Mesenchymal stem cell (in vitro differentiated cells and primary cell): ENCODE measurements at places on chromosomes 13 and 19.
A peak's percentile ranks its signal among the peaks of the same experiment; 100 is the strongest.

- DNase-seq = peak; percentile 87
Observed at GRCh38 chr19:47637550-47637949, 28.6 kb downstream of the BICRA start.

DNA sequence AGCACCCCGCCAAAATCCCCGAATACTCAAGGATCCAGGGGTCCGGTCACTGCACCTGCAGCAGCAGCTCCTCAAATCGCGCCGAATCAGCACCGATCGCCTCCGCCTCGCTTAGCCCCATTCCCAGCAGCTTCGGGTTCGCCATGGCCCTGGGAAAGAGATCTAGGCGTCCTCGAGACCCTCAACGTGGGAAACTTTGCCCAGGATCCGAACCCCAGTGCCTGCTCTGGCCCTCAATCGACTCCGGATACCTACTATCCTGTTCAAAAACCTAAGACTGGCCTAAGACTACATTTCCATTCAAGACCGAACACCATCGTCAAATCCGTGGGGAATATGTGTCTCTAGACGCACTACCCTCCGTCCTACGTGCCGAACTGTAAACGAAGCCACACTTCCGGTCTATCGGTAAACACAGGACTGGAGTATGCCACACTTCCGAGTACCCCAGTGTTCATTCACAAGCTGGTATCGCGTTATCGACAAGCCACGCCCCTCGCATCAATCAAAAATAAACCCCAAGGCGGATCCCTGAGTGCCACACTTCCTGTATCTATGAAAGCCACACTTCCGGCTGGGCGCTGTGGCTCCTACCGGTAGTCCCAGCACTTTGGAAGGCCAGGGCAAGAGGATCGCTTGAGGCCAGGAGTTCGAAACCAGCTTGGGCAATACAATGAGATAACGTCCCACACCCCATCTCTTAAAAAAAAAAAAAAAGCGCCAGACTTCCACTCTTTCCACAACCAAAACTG lies at the start of gene PIH1D1:
PIH1D1 (minus strand) TSS at position 385 of the 752 bp plus-strand sequence; CDS start at position 145, 240 bp downstream.
- DNase-seq = peak; percentile 100

GRCh38 chr13:22076658-22077057 lies 405.8 kb downstream of the FGF9 start:
- DNase-seq = no peak

DNA sequence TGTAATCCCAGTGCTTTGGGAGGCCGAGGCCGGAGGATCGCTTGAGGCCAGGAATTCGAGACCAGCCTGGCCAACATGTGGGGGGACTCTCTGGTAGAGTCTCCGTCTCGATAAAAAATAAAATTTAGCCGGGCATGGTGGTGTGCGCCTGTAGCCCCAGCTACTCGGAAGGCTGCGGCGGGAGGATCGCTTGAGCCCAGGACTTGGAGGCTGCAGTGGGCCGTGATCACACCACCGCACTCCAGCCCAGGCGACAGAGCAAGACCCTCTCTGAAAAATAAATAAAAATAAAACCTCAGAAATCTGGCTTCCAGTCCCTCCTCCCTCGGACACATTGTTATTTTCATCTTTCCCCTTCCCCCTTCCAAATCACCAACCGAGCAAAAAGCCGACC lies 332 bp downstream of the IRGQ start:
- no peak for DNase-seq

DNA sequence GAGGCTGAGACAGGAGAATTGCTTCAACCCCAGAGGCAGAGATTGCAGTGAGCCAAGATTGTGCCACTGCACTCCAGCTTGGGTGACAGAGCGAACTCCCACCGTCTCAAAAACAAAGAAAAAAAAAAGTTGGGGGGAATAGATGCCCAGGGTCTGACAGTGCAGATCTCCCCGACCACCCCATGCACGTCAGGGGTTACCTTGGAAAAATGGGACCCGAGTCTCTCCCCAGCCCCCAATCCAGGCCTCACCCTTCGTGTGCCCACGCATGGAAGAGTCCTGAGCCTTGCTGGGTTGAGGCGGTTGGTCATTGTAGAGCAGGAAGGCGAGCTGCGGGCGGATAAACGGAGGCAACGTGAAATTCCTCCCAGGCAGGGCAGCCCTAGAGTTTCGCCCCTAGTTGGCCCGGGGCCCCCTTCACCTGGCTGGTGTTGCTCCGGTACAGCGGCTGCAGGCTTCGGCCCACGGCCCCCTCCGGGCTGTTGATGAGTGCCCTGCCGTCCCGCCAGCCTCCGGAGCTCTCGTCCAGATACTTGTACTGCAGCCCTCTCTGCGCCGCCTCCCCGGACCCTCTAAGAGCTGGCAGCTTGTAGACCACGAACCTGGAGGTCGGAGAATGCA lies 588 bp downstream of the DNASE2 start:
- DNase-seq = no peak

- DNase-seq = peak; percentile 63
Observed at GRCh38 chr13:97030705-97031452, 36.6 kb upstream of the OXGR1 start.

DNA sequence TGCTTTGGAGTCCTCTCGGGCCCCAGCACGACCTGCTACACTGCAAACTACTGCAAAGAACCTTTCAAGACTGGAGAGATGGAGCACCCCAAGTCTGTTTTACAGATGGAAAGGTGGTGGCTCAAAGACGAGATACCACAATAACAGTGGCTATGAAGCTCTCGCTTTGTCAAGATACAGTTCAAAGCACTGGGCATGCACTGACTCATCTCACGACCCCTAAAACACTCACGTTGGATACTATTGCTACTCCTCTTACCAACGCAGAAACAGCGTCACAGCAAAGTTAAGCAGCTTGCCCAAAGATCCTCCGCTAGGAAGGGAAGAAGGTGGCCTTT lies 24.0 kb upstream of the LAIR1 start:
- no peak for DNase-seq

GRCh38 chr13:25463496-25463895 lies 91.7 kb downstream of the ATP8A2 start:
- DNase-seq = no peak

DNA sequence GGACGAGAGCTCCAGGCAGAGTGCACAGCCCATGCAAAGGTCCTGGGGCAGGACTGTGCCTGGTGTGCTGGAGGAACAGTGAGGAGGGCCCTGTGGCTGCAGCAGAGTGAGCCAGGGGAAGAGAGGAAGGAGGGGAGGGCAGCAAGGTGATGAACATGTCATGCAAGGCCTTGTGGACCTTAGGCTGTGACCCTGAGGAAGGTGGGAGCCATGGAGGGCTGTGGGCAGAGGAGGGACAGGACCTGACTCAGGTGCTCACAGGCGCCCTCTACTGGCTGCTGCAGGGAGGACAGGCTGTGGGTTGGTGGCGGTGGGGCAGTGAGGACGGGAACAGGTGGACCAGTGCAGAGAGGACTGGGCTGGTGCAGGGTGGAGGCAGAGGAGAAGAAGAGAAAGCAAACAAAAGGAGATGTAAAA lies 170.3 kb downstream of the PTPRS start:
- no peak for DNase-seq

- no peak for DNase-seq
Observed at GRCh38 chr13:65763811-65764210, 1466.3 kb downstream of the PCDH9 start.

- no peak for DNase-seq
Observed at GRCh38 chr19:39710333-39710890, 6.1 kb downstream of the LGALS14 start.

DNA sequence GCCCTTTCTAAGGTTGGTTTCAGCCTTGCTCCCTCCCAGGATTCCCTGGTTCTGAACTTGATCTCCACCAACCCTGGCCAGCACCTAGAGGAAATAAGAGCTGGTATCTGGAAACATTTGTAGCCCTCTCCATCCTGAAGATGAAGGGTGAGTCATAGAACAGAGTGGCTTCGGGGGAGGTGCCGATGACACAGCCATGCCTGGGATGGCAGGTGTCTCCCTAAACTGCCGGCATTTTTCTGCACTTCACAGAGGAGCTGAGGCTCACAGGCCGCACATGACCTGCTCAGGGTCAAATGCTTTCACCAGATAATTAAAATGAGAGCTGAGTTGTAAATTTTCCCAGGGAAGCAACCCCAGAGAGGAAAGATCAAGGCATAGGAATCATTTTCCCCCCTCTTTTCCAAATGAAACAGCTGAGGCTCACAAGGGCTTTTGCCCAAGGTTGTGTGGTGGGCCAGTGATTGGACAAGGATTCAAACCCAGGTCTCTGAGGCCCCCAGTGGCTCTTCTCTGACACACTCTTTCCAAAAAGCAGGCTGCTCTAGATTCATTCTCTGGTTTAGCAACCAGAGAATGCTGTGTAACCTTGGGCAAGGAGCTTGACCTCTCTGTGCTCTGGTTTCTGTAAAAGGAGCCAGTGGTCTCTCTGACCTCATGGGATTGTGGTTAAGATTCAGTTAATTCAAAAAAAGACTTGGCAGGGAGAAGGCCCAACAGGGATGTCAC lies 1.2 kb upstream of the SLC25A42 start:
- peak; percentile 40 for DNase-seq

DNA sequence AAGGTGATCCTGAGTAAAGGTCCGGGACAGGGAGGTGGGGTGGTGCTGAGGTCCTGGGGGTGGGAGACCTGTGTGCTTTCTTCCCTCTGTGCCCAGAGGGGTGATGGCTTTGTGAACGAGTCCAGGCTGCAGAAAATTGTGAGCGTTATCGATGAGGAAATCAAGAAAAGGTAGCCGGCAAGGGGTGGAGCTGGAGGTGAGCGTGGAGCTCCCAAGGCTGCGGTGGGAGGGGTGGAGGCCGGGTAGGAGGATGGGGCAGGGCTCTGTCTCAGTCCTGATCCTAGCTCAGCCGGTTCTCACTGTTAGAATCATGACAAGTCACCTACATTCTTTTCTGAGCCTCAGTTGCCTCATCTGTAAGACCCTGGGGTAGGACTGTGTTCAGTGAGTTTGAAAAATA lies 4.0 kb downstream of the SELENOV start:
- DNase-seq = no peak

DNA sequence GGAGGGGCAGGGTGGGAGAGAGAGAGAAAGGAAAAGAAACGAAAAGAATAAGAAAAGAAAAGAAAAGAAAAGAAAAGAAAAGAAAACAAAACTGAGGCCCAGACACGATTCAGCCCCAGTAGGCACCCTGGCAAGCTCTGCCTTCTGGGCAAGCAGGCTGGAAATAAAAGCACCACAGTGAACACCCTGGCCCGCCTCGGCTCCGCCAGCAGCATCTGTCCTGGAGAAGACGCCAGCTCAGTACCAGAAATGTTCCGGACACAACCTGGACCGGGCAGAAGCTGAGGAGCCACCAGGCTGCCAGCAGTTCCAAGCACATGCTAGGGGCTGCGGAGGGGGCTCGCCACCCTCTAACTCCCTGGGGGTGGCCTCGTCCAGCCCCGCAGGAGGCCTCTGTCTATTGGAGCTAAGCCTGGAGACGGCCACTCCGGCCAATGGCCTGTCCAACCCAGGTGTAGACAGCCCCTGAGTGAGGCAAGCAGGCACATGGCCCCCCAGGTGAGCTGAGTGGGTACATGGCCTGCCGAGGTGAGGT lies 11.4 kb upstream of the CPAMD8 start:
- DNase-seq = no peak

DNA sequence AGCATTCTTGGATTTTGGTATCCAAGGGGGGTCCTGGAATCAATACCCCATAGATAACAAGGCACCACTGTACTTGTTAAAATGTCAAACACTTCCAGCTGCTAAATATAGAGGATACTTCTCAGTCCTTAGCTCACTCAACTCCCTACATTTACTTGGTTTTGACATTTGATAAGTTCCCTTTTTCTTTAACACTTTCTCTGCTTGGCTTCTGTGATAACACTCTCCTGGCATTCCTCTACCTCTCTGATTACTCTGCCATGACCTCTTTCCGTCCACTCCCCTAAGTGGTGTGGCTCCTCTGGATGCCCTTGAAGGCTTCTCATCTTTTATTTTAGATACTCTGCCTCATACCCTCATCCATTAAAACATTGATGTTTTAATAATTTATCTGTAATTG lies 65.2 kb downstream of the MICU2 start:
- no peak for DNase-seq

GRCh38 chr13:79307866-79308298 lies 98.2 kb downstream of the RBM26 start:
- DNase-seq = no peak

- no peak for DNase-seq
Observed at GRCh38 chr19:37955986-37956385, 49.0 kb downstream of the SIPA1L3 start.

DNA sequence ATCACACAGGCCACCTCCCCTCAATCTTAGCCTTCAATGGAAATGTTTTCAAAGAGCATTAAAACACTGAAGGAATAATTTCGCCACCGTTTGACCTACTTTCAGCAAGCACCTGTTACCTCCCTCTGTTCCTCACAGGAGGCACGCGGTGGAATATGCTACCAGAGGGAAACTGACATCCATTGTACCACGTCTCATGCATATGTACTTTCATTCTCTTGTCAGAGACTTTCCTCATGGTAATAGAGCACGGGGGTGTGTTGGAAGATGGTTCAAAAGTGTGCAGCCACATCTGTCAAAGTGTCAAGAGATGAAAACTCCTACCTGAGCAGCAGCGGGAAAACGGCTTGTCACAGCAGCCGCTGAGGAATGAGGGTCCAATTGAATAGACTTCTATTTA lies 143.4 kb downstream of the NALCN start:
- DNase-seq = no peak

DNA sequence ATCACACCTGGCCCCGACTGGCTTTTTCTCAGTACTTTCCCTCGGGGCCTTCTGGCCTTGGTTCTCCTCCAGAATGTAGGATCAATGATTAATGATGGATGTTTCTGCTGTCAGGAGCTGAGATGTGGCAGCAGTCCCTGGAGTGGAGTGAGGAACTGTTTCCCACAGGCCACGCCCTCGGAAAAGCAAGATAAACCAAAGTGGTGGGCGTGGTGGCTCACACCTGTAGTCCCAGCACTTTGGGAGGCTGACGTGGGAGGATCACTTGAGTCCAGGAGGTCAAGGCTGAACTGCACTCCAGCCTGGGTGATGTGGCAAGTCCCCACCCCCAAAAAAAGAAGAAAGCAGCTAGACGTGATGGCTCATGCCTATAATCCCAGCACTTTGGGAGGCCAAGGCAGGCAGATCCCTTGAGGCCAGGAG lies 7.1 kb upstream of the SHFL start:
- no peak for DNase-seq

GRCh38 chr19:5103061-5103701 lies 134.3 kb downstream of the KDM4B start:
- no peak for DNase-seq

- DNase-seq = no peak
Observed at GRCh38 chr13:114162533-114162922, 16.5 kb upstream of the CFAP97D2 start.

DNA sequence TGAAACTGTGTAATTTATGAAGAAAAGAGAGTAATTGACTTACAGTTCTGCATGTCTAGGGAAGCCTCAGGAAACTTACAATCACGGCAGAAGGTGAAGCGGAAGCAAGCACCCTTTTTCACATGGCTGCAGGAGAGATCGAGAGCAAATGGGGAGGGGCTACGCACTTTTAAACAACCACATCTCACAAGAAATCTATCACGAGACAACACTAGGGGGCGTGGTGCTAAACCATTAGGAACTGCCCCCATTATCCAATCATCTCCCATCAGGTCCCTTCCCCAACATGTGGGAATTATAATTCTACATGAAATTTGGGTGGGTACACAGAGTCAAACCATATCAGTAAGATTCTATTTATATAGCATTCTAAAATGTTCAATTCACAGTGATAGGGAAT lies 114.8 kb upstream of the TRPC4 start:
- DNase-seq = no peak
